ENCODE measurements at places on chromosomes 12 and 14. TPM values are rescaled to one million over a fixed set of nuclear protein-coding genes. Genes with fewer than 3 reads are reported as not detected.

The LRTM2 gene
- 0.62 TPM for polyA plus RNA-seq

DNA sequence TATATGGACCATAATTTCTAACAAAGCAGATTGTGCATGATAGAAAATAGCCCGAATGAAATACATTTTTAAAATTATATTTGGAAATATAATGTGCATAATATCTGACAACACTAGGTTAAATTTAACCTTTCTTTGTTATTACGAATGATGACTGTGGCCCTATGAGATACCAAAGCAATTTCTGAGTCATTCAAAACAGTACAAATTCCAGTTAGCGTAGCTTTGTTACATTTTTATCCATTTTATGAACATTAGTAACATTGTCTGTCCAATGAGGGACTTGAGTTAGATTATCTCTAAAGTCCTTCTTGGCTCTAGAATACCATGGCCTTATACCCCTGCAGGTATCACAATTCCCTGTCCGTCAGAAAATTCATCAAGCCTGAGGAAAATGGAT is 39.0 kb upstream of the REP15 start:
- no peak for DNase-seq

The RBM23 gene
- polyA plus RNA-seq, result 132 TPM

The MYO1A gene
- 0.50 TPM for polyA plus RNA-seq

DNA sequence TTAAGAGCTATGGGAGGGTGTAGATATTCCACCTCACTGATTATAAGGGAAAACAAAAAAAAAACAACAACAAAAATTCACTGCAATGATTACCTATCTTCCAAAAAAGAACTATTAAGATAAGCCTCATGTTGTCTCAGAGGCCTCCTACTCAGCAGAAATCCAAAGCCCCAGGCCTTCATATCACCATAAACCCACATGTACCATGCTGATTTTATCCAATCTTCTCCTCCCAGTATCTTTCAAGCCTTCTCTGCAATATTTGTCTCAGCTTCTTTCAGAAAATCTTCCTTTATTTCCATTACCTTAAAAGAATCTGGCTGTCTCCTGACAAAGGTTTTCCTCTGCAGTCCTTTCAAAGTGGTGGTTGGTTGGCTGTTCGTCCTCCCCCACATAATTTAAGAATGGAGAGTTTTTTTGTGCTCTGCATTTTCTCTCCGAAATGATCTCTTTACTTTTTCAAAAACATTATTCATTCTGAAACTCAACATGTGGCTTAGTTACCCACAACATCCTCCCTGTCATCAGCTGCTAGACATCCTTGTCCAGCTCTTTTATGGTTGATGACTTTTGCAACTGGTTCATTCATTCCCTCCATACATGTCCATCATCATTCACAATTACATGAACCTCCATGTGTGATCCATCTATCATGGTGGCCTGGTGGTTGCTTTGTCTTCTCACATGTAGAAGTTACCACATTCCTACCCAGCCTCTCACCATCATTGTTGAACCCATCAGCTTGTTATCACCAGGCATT is 2.9 kb upstream of the EPYC start:
- no peak for DNase-seq

- DNase-seq, result no peak
Measured at GRCh38 chr12:124861492-124861891, 2.2 kb downstream of the SCARB1 start.

The ACOT6 gene
- polyA plus RNA-seq, result 0.25 TPM

The A2M gene
- polyA plus RNA-seq, result 218 TPM

DNA sequence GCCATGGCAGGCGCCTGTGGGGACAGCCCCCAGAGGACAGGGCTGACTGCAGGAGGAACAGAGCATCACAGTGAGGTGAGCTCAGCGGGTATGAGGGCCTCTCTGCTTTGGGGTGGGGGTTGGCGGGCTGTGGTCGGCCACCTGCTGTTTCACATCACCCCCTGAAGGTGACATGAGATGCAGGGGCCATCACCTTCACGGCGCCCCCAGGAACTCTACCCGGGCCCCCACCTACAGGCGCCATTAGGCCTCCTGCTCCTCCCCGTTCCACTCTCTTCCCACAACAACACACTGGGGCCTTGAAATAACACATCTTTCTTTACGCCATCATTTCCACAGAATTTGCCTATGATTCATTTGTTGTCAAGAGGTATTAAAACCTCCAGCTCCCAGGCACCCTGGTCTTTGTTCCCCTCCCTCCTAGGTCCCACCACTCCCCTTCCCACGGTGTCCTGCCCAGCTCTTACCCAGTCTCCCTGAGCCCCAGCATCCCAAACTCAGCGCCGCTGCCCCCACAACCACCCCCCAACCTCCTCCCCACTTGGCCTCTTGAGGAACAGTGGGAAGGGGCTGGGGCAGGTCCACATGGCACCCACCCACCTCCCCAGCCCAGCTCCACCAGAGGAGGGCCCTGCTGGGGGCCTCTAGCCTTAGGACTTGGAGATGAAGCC is 12.7 kb upstream of the HDAC7 start:
- no peak for DNase-seq

The FSCB gene
- not detected for polyA plus RNA-seq

GRCh38 chr14:52352061-52352491 is 38.0 kb downstream of the PTGER2 start:
- peak; percentile 72 for DNase-seq
